Stomach (tissue), 19 donors: ENCODE measurements at places on chromosomes 6 and 20. TPM values are rescaled to one million over a fixed set of nuclear protein-coding genes. Genes with fewer than 3 reads are reported as not detected.

DNA sequence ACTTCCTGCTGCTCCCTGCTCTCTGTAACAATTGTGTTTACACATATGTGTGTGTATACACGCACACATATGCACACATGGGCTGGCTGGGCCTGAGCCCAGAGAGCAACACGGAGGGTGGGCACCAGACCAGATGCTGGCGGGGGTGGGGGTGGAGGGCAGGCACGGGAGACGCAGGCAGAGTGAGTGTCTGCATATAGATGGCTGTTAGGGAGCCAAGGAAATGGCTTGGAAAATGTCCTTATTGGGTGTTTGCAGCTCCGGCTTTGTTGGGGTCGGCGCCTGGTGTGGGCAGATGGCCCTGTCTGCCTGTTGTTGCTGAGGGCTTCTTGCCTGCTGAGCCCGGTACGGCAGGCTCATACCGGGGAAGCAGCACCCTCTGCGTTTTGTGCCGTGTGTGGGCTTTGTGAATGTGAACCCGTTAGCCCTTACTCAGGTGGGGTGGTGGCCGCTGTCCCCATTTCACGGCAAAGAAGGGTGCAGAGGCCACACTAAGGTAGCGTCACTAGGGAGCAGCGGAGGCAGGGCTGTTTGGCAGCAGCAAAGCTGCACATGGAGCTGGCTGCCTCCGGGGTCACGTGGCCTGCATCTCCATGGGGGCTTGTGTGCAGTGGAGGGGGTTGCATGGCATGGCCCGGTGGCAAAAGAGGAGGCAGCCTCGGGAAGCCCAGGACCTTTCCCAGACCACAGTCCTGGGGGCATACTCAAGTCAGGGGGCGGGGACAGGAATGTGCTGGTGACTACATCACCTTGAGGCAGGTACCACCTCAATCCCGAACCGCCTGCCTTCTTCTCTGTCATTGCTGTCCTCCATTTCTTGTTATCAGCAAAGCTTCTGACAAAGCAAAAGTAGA lies 47.4 kb upstream of the SRF start:
- no peak for DNase-seq

DNA sequence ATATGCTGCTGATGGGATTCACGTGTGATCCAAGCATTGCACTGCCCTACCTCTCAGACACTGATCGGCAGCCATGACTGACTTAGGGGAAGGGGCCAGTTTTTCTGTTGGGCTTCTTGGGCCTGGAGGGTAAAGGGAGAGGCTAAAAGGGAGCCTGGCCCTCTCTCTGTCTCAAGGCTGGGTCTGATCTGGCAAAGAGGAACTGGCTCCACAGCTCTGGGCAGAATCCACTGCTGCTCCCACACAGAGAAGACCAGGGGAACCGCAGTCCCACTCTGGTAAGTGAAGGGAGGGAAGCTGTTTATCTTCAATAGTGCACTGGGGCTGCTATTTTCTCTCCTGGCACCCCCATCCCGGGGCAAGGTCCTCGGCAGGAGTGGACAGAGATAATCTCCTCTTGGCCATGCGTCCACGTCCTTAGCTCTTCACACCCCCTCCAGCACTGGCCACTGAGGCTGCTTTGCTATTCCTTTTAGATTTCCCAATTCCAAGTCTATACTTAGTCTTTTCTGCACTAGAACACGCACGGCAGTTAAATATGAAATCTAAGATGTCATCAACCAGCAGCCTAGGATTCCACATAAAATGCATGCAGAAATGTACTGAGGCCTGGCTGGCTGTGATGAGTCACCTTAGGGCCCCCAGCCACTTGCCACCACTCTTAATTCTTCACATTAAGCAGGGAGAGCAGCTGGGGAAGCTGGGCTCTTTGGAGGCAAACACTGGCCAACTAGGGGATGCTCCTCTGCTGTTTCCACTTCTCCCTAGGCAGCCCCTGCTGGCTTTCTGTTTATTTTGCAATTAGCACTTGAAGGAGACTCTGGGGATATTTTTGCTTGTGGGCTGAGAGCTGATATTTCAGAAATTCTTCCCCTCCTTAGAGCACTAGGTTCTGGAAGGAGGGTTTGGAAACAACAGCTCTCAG lies 87.8 kb upstream of the ARMC2 start:
- no peak for DNase-seq

DNA sequence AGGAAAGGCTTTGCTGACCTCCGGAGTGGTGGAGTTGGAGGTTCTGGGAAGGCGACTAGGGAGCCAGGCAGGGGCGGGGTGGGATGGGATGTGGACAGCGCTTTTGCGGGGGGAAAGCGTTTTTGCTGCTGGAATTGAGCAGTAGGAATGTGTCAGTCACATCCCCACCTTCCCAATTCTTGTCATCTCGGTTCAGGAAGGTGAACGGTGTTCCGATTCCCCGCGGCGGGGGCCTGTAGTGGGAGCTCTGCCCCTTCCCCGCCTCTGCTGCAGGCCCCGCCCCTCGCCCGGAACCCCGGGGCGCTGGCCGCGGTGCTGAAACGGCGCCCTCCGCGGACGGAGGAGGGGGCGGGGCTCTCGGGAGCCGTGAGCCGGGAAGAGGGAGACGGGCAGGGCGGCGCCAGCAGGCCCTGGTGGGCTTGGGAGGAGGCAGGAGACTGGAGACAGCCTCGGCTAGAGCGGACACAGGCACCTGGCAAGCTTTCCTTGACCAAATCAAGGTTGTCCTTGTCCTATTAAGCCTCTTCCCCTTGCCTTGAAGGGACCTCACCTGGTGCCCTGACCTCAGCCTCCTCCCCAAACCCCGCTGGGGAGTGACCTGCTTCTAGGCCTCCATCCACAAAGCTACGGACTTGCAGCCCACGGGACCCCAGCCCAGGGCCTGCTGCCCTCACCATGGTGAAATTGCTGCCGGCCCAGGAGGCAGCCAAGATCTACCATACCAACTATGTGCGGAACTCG lies at the start of gene LHFPL5:
Gene LHFPL5 (plus strand): TSS at position 357 of the 741 bp plus-strand sequence. CDS start 319 bp downstream, at position 676.
- peak; percentile 49 for DNase-seq

DNA sequence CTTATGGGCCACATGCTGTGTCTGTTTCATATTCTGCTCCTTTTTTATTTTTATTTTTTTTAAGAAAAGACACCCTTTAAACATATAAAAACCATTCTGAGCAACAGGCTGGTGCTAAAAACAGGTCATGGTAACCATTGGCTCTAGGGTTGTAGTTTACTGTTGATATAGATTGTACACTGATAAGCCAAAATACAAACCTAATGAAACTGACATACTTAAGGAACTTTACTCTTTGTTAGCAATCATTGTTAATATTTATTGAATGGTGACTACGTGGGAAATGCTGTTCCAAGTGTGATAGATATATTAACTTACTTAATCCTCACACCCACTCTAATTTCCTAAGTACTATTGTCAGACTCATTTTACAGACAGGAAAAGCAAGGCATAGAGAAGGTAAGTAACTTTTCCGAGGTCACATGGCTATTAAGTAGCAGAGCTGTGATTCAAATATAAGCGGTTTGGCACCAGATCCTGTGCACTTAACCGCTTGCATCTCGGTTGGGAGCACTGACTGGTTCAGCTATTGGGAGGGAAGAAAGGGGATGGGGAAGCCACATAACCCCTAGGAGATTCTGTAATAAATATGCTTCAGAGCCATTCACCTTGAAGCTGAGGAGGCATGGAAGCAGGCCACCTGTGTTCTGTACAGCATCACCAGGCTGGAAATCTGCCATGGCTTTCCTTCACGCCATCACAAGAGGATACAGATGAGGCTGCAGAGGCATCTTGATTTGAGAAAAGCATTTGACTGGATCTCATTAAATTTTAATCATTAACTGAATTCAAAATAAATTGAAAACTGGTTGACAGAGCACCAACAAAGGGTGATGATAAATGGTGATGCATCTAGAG lies 4.9 kb downstream of the TRAF3IP2 start:
- no peak for DNase-seq

DNA sequence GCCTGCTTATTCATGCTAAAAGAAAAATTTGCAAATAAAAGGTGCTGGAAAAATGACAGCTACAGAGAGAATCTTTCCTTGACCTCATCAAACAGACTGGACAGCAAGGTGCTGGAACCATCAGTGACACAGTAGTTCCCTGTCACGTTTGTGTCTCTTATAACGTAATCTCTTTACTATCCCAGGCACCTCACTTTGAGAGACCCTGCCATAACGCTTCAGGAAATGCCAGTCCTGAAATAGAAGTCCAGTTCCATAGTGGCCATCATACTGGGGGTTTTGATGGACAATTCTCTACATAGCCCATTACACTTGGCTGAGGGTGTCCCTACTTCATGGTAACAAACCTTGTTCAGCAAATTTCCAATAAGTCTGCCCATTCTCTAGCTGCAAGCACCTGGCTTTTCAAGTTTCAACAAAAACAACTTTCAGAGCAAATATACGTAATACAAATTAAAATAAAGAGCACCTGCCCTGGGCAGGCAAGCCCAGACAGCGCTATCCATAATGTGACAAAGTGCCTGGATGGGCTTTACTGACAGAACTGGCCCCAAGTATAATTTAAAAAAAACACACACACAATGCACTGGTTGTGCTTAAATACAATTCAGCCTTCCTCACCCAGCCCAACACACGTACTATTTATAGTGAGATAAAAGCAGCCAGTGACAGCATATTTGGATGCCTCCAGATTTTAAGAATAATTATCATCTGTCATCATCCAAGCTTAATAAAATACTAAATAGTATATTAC lies 38.7 kb downstream of the CNKSR3 start:
- no peak for DNase-seq

- DNase-seq: no peak
These were observed 31.1 kb downstream of the TM9SF4 start for GRCh38 chr20:32140603-32141002.

Gene RPRD1B
- 42.5 TPM for total RNA-seq

DNA sequence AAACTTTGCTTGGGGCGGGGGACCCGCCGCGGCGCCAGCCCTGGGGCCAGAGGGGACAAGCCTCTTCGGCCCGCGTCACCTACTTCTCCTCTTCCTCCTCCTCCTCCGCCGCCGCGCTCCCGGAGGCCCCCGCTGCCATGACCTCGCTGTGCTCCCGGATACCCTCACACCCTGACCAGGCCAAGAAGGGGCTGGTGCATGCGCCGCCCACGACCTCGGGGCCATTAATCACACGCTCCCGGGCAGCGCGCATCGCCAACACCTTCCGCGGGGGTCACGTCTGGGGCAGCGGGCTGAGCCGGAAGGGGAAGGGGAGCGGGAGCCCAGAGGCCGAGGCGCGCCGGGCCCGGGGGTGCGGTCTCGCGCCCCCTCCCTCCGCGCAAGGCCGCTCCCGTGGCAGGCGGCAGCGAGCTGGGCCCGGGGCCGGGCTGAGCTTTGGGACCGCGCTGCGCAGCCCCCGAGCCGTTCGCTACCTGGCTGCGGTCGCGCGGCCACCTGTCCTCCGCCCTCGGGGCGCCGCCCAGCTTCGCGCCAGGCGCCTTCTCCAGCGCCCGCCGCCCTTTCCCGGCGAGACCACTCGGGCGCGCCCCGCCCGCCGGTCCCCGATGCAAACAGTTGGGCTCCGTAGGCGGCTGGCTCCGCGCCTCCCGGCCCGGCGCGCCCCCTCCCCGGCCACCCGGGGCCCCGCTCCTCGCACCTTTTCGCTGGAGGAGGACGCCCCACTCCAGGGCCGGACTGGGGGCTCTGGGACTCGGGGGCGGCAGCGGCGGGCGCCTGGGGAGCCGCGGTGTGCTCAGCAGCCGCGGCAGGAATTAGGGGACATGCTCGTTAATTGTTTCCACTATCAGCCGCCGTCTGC lies 575 bp upstream of the CNR1 start:
- DNase-seq: peak; percentile 55

DNA sequence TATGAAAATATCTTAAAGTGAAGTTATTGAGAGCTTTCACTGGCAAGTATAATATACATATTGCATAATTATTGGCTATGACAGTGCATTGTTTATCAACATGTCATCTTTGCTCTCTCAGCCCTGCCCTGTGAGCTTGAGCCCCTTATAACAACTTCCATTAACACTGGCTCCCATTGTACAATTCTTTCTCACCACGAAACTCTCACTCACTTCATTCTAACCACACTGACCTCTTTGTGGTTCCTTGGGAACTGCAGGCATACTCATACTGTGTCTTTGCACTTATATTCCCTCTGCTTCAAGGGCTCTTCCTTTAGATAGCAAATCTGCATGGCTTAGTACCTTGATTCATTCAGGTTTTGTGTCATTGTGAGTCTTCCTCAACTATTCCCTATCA lies 411.8 kb downstream of the CDKAL1 start:
- no peak for DNase-seq
